ENCODE measurements at places on chromosomes 5 and 9.
A peak's percentile ranks its signal among the peaks of the same experiment; 100 is the strongest.

- no peak for DNase-seq
These were observed 398.3 kb downstream of the ANXA1 start for GRCh38 chr9:73549991-73550390.

DNA sequence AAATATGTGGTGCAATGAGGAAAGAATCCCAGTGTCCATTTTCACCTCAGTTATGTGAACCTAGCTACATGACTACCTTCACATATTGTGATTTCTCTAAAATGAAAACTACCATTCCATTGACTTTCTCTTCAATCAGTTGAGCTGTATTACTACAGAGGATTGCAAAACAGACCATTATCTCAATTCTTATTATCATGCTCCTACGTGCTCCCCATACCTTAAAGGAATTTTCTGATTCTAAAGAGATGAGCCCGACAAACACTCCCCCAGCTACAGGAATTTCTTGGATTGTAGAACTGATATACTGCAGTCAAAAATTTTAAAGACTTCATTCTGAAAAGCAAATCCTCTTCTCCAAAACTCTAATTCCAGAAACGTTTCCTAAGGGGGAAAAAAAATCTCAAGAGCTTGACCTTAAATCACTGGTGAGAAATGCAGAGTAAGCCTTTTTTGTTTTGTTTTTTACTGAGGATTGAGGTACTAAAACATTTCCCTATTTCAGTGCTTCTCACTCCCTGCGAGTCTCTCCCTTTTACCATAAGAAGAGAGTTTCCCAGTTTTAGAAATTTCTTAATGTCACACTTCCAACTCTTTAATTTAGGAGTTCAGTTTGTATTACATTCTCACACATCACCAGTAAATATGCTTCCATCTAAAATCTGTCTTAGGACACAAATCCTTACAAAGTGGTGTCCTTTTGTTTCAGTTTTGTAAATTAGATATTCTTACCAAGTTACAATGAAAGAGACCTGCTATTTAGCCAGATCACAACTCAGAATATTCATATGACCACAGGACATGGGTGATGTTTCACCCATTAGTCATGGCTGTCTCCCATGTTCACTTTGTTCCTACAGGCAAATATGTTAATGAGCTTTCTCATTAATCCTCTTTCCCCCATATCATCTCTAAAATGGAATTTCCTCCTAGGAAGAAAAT is 203.8 kb downstream of the TSSK1B start:
- DNase-seq: peak; percentile 73

GRCh38 chr9:98860871-98861293 is 53.4 kb downstream of the GALNT12 start:
- DNase-seq: peak; percentile 98

DNA sequence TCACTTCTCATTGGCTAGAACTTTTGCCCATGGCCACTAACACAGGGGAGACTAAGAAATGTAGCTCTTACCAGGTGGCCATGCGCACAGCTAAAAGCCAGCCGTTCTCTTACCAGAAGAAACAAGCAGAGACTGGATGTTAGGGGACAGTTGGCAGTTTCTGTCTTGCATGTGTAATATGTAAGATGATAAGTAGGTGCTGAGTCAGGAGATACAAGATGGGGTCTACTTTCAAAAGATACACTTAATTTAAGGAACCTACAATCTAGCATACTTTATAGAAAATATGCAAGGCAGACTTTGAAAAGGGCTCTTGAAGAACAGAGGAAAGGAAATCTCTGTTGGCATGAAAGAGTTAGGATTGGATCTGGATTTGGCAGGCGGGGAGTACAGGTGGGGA is 244.5 kb downstream of the ZSWIM6 start:
- no peak for DNase-seq

- no peak for DNase-seq
These were observed 89.9 kb upstream of the FSD1L start for GRCh38 chr9:105357937-105358336.

- peak; percentile 42 for DNase-seq
These were observed 45.5 kb downstream of the HTR1A start for GRCh38 chr5:63916786-63917185.

GRCh38 chr5:170478306-170478705 is 25.5 kb upstream of the KCNIP1 start:
- DNase-seq: no peak

GRCh38 chr5:132487095-132487428 is 3.5 kb downstream of the IRF1 start:
- no peak for DNase-seq

GRCh38 chr9:97517331-97518089 is 16.0 kb downstream of the TMOD1 start:
- no peak for DNase-seq

- DNase-seq: peak; percentile 68
These were observed 544.1 kb downstream of the RAB3C start for GRCh38 chr5:59126708-59127573.

DNA sequence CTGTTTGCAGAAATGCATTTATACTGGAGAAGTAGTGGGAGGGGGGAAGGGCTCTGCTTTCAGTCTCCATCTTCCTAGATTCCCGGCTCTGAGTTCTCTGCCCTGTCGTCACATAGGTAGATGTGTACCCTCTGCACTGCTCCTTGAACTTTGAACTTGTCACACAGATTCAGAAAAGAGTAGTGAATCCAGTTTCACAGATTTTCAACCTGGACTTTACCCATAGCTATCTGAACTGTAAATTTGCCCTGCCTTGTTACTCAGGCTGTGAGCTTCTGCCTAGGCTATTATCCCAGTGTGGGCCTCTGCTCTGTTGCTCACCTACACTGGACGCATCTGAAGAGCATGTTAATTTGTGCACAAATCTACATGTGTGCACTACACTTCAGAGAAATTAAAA is 12.8 kb upstream of the C9orf152 start:
- no peak for DNase-seq

- no peak for DNase-seq
These were observed at the start of gene GRIN3A for GRCh38 chr9:101738566-101739183. TSS of gene GRIN3A (minus strand) at chr9:101738647. CDS start at chr9:101737979, 668 bp downstream.

Measured in fibroblast of skin of scalp (primary cell).